Fibroblast of skin of scalp (primary cell): ENCODE measurements at places on chromosomes 16 and 17.

- DNase-seq, result no peak
Observed at GRCh38 chr17:76485569-76485968, 15.7 kb downstream of the RHBDF2 start.

- no peak for DNase-seq
Observed at GRCh38 chr16:68251832-68252231, 6.7 kb downstream of the PLA2G15 start.

DNA sequence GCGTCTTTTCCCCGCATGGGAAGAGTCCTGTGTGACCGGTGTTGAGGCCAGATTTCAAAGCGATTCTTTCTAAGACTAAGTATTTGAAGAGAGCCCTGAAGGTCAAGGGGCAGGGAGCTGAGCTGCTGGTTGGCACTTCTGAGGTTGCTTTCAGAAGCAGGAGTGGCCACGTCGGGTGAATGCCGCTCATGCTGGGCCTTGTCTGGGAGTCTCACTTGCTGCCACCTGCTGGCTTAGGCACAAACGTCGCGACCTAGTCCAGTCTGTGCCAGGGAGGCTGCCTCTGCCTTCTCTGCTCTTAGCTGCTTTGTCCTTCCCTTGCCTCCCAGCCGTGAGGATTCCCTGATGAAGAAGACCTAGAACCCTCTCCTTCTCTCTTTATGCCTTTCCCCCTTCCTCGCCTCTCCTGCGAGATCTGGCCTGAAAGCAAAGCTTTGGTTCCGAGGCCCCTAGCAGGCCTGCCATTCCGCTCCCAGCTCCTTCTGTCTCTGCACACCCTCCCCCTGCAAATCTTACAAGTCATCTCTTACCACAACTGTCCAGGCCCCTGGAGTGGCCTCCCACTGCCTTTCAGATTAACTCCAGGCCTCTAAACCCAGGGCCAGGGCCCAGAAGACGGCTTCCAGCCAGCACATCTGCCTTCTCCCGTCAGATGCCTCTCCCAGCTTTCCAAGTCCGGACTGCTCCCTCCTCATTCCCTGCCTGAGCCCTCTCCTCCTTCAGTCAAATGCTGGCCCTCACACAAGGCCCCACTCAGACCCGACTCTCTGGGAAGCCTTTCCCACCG is 11.4 kb downstream of the CTNS start:
- DNase-seq, result peak; percentile 65

GRCh38 chr17:77782201-77782600 is 176.3 kb upstream of the TNRC6C start:
- no peak for DNase-seq

DNA sequence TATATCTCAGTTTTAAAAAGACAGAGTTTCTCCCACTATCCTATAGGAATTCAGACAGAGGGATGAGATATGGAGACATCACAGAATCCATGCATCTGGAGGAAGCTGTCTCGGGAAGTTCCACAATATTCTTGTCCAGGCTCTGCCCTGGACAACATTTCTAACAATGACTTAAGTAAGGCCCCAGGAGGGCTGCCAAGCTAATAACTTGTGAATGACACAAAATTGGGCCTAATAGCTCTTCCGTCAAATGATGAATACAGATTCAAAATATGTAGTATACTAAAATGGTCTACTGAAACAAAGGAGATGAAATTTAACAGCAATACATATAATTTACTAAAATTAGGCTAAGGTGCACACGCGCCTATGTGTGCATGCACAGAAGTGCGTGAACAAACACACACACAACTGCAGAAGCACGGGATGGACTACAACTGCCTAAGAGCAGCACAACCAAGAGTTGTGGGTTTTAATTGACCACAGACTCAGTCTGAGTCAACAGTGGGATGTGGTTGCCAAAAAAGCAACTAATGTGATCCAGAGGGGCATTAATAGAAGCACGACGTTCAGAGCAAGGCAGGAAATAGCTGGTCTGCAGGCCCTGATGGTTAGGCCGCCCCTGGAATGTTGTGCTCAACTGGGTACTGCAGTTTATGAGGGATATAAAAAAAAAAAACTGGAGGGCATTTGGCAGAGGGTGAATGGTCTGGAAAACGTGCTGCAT is 26.3 kb upstream of the HS3ST2 start:
- DNase-seq, result peak; percentile 92

DNA sequence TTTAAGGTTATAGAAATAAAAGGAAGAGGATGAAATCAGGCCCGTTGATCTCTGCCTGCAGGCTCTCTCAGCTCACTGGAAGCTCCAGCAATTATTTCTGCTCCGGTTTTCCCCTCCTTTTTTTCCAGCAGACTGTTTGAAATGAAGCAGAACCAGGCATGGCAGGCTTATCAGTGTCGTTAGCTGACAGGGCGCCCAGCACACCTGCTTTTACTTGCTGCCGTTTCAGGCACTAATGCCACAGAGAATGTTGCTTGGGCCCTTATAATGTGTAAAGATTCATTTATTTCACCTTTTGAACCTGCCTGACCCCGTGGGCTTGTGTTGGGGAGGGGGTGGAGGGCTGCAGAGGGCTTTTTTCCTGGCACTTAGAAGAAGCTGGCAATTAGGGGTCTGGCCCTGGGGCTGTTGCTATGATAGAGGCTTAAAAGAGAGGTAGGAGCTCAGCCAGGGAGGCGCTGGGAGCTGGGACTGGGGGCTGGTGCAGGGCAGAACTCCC is 108.1 kb downstream of the IRX3 start:
- no peak for DNase-seq

DNA sequence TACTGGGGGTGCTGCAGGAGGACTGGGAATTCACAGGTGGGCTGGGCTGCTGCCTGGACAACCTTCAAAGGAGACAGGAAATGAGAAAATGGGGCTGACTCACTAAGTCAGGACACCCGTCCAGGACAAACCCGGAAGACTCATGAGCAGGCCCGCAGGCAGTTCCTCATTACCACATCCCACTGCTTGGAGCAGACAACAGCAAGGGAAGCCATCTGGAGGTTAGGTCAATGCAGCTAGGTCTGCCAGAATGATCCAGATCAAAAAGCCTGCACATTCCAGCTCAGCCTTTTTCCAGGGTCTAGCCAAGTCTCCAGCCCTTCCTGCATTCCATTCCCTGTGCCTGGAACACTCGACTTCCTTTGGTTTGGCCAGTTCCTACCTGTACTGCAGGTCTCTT is 536.5 kb upstream of the CDH11 start:
- DNase-seq, result peak; percentile 73

DNA sequence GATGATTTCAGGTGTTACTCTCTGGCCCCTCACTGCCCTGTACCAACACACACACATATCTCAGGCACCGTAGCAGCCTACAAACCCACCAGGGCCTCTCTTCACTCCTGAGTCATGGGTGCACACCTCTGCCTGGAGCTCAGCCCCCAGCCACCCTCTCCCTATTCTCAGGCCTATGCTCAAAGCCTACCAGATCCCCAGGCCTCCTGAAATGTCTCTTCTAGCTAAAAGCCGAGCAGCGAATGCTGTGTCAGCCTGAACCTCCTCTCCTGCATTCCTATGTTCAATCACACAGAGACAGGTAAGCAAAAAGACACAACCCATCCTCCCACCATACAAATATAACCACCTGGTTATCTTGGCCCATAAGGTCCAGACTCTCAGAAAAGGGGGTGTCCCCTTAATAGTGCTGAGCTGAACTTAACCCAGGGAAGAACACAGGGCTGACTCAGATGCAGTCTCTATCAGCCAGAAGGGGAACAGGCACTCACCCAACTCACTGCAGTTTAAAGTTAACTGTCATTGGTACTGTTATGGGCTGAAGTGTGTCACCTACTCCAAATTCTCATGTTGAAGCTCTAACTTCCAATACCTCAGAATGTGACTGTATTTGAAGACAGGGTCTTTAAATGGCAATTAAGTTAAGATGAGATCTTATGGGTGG is 62.0 kb upstream of the TEKT3 start:
- DNase-seq, result no peak
